ENCODE measurements at places on chromosomes 11 and 22.
A peak's percentile ranks its signal among the peaks of the same experiment; 100 is the strongest.

GRCh38 chr11:119626871-119627270 lies 102.1 kb downstream of the NECTIN1 start:
- no peaks in the 10 kb centered on the region for H3K36me3 ChIP-seq
- peaks cover 11% of the 10 kb centered on the region for H3K27me3 ChIP-seq
- no peaks in the 10 kb centered on the region for H3K4me1 ChIP-seq
- no peak overlapping the region for H3K27ac ChIP-seq
- H3K4me3 ChIP-seq, result no peak overlapping the region
- DNase-seq, result no peak

- H3K36me3 ChIP-seq, result no peaks in the 10 kb centered on the region
- no peaks in the 10 kb centered on the region for H3K4me1 ChIP-seq
- no peak overlapping the region for H3K27ac ChIP-seq
- H3K27me3 ChIP-seq, result no peaks in the 10 kb centered on the region
- H3K4me3 ChIP-seq, result no peak overlapping the region
Measured at GRCh38 chr22:49715450-49715849, 112.2 kb downstream of the BRD1 start.

DNA sequence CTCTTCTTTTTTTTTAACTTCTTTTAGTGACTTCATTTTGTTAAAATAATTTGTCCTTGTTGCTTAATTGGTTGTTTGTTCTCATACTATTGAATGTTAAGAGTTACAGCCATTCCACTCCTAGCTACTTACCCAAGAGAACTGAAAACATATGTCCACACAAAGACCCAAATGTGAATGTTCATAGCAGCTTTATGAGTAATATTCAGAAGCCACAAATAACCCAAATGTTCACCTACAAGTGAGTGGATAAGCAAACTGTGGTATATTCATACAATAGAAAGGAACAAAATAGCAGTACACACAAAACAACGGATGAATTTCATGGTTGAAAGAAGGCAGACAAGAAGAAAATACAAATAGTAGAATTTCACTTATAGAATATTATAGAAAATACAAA lies 1.4 kb upstream of the OR4D11 start:
- H3K27ac ChIP-seq, result no peak overlapping the region
- DNase-seq, result no peak
- H3K27me3 ChIP-seq, result 0 out of 2 replicates have a peak, but pooled peaks cover 5% of the 10 kb centered on the region
- no peaks in the 10 kb centered on the region for H3K4me1 ChIP-seq
- H3K36me3 ChIP-seq, result no peaks in the 10 kb centered on the region
- no peak overlapping the region for H3K4me3 ChIP-seq

GRCh38 chr22:37202716-37203115 lies 9.6 kb downstream of the SSTR3 start:
- H3K4me1 ChIP-seq, result peaks cover 9% of the 10 kb centered on the region
- no peak overlapping the region for H3K4me3 ChIP-seq
- H3K27ac ChIP-seq, result no peak overlapping the region
- no peaks in the 10 kb centered on the region for H3K36me3 ChIP-seq

DNA sequence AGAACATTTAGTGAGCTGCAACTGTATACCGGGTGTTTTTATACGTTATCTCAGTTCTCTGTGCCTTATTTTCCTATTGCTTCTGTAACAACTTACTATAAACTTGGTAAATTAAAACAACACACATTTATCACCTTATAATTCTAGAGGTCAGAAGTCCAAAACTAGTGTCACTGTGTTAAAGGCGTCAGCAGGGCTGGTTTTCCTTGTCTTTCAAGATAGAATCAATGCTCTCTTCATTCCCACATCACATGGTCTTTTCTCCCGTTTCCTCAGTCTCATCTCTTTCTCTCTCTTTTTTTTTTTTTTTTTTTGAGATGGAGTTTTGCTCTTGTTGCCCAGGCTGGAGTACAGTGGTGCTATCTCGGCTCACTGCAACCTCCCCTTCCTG lies 36.1 kb downstream of the MB start:
- H3K27me3 ChIP-seq, result no peaks in the 10 kb centered on the region
- DNase-seq, result no peak
- H3K4me1 ChIP-seq, result no peaks in the 10 kb centered on the region
- no peaks in the 10 kb centered on the region for H3K36me3 ChIP-seq

- no peak for DNase-seq
- no peaks in the 10 kb centered on the region for H3K4me1 ChIP-seq
- H3K4me3 ChIP-seq, result no peak overlapping the region
- peaks cover 10% of the 10 kb centered on the region for H3K27me3 ChIP-seq
- H3K36me3 ChIP-seq, result no peaks in the 10 kb centered on the region
Measured at GRCh38 chr11:1691026-1691877, 5.7 kb upstream of the KRTAP5-6 start.

DNA sequence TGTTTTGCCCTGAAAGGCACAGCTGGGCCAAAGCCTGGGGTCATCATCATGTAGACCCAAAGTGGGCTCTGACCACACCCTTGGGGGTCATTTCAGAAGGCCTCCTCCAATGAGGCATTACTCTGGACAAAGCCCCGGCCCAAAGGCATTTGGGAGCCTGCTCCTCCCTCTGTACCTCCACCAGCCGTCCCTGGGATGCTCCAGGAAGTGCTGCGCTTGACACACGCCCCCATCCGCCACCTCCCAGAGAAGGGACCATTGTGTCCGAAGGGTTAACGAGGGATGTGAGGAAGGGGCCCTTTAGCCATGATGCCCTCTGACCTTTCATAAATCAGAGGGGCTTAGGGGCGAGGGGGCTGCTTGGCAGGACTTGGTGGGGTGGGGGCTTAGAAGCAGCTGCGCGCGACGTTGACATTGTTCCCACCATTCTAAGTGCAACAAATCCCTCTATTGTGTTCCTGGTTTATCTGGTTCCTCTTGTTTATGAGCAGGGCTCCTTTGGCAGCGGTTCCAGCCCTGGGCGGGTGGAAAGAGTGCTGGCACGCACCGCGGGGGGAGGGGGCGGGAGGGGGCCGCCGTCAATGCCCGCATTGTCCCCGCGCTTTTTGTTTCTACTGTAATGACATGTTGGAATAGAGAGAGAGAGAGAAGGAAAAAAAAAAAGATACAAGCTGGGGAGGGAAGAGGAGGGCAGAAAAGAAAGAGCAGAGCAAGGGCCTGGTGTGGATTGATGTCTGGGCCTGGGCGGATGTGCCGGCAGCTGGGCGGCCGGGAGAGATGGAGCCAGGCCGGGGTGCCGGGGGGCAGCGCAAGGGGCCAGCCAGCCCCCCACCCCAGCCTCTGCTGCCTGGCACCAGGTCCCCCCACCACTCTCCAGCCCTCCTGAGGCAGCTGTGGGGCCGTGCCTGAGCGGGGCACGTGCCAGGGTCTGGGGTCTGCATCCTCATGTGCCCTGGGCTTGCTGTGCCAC lies 32.1 kb upstream of the SOX10 start:
- no peaks in the 10 kb centered on the region for H3K36me3 ChIP-seq
- no peaks in the 10 kb centered on the region for H3K27me3 ChIP-seq
- DNase-seq, result peak; percentile 38
- no peak overlapping the region for H3K27ac ChIP-seq
- peaks cover 4% of the 10 kb centered on the region for H3K4me1 ChIP-seq

DNA sequence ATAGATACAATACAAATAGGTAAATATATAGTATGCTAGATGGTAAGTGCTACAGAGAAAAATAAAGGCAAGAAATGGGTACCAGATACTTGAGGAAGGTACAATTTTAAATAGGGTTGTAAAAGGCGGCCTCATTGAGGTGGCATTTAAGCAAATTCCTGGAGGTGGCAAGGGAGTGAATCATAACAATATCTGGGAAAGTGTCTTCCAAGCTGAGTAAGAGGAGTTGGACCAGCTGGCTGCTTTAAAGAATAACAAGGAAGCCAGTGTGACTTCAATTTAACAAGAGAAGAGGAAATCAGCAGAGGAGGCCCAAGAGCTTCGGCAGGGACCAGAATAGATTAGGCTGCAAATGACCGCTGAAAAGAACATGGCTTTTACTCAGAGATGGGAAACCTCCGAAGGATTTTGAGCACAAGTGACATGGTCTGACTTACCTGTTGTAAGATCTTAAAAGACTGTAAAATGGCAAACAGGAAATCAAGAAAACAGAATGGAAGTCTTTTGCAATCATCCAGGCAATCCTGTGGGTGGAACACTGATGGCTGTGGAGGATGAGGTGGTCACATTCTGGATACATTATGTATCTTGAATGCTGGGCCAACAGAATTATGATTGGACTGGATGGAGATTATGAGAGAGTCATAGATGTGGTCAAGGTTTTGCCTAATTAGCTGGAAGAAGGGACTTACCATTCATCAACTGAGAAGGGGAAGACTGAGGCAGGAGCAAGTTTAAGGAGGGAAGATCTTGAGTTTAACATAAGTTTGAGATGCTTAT lies 77.2 kb downstream of the RDX start:
- H3K36me3 ChIP-seq, result no peaks in the 10 kb centered on the region
- peak; percentile 65 for DNase-seq
- H3K27ac ChIP-seq, result peak overlapping the region; percentile 67
- H3K4me1 ChIP-seq, result peaks cover 14% of the 10 kb centered on the region
- no peak overlapping the region for H3K4me3 ChIP-seq

- H3K27me3 ChIP-seq, result peaks cover 29% of the 10 kb centered on the region
- peak within 1 kb of the TSS; percentile 55 for H3K4me3 ChIP-seq
- H3K36me3 ChIP-seq, result no peaks in the 10 kb centered on the region
- no peak within 1 kb of the TSS for H3K27ac ChIP-seq
- peak; percentile 14 for DNase-seq
Measured at GRCh38 chr11:17014321-17014832, at the start of gene PLEKHA7. Gene PLEKHA7 (minus strand): TSS chr11:17014414. CDS start chr11:17014401, 13 bp downstream.

- H3K27me3 ChIP-seq, result no peaks in the 10 kb centered on the region
- DNase-seq, result no peak
- no peak overlapping the region for H3K27ac ChIP-seq
- H3K4me3 ChIP-seq, result no peak overlapping the region
- H3K36me3 ChIP-seq, result no peaks in the 10 kb centered on the region
Measured at GRCh38 chr11:133726542-133726941, 118.8 kb downstream of the SPATA19 start.

DNA sequence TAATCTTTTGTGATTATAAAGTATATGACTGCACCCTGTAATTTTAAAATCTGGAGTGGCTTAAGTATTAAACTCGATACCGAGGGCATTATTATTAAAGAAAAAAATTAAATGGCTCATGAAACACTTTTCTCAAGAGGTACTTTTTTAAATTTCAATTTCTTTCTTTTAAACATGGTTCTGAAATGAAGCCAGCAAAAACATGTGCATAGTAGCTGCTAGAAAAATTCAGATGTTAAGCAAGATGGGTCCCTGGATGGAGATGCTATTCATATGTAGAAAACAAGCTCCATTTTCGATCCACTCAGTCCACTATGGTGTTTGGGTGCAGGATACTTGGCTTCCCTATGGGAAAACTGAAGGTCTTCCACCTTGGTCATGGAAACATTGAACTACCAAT lies 189.5 kb downstream of the PGR start:
- no peaks in the 10 kb centered on the region for H3K36me3 ChIP-seq
- H3K27ac ChIP-seq, result no peak overlapping the region
- no peak for DNase-seq

DNA sequence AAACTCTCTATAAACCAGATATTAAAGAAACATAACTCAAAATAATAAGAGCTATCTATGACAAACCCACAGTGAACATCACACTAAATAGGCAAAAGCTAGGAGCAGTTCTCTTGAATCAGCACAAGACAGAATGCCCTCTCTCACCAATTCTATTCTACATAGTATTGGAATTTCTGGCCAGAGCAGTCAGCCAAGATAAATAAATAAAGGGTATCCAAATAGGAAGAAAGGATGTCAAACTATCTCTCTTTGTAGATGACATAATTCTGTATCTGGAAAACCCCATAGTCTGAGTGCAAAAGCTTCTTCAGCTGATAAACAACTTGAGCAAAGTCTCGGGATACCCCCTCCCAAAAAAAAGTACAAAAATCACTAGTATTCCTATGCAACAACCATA lies 359.8 kb downstream of the LRRC4C start:
- DNase-seq, result no peak
- no peak overlapping the region for H3K27ac ChIP-seq

- no peaks in the 10 kb centered on the region for H3K36me3 ChIP-seq
- H3K27ac ChIP-seq, result no peak overlapping the region
- no peak for DNase-seq
Measured at GRCh38 chr22:29116397-29117123, 43.7 kb downstream of the KREMEN1 start.

- H3K36me3 ChIP-seq, result peaks cover 20% of the 10 kb centered on the region
- H3K4me3 ChIP-seq, result no peak overlapping the region
- no peaks in the 10 kb centered on the region for H3K27me3 ChIP-seq
- peaks cover 27% of the 10 kb centered on the region for H3K4me1 ChIP-seq
Measured at GRCh38 chr22:31087744-31088215, 6.7 kb downstream of the SMTN start.

DNA sequence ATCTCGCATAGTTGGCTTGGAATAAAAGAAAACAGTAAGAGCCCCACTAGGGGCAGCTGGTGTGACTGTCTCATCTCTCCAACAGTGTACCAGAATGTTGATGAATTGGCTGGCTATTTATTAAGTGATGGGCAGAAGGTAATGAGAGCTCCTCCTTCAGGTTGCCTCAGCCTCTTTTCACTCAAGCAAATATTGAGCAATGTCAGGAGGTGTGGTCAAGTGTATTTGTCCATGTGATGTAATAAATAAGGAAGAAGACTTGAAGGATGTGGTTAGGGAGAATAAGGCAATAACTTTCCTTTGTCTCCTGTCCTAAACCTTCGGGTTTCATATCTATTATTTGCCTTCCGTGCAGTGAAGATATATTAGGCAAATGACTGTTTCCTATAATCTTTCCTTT lies at the start of gene TCN1:
TSS of gene TCN1 (minus strand) at position 91 of the 400 bp plus-strand sequence. CDS start at position 74, 17 bp downstream.
- no peak within 1 kb of the TSS for H3K27ac ChIP-seq
- H3K4me1 ChIP-seq, result no peaks in the 10 kb centered on the region
- 0 out of 2 replicates have a peak, but pooled peaks cover under 1% of the 10 kb centered on the region for H3K27me3 ChIP-seq
- H3K36me3 ChIP-seq, result no peaks in the 10 kb centered on the region
- no peak within 1 kb of the TSS for H3K4me3 ChIP-seq

DNA sequence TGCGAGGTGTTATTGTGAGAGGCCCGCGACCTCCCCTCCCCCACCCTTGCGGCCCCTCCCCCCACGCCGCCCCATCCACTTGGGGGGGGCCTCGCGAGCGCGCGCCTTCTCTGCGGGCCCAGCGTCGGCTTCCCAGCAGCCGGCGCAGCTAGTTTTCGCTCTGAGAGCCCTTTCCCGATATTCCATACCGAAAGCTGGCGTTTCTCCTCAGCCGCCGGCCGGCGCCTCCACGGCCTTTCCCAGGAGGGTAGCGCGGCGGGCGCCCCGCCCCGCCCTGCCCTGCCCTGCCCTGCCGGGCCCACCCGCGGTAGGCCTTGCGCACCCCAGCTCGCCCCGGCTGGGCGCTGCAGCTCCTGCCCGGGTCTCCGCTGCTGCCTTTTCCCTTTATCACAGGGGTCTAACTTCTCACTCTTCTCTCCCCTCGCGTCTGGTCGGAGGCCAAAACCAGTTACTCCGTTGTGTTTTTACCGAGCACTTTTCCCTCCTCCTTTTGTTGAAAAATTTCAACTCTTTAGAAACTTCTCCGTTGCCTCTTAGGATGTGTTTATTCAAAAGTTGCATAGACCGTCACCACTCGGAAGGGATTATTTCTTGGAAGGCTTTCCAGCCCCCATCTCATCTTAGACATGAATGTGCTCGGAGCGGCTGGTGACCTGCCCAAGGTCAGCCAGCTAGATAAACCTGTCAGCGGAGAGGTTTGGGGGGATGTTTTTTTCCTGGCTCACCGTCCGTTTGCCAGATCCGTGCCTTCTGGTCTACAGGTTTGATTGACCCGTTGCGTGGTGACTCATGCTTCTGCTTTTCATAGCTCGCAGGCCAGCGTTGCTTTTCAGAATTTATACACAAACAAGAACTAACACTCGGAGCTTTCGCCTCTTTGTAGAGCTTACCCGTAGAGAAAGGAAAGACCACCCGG lies 648 bp downstream of the PAFAH1B2 start:
- H3K27me3 ChIP-seq, result no peaks in the 10 kb centered on the region
- H3K4me1 ChIP-seq, result 0 out of 2 replicates have a peak, but pooled peaks cover 17% of the 10 kb centered on the region
- H3K27ac ChIP-seq, result peak overlapping the region; percentile 90
- H3K36me3 ChIP-seq, result peaks cover 11% of the 10 kb centered on the region

GRCh38 chr11:33437529-33437928 lies 180.3 kb downstream of the HIPK3 start:
- no peaks in the 10 kb centered on the region for H3K4me1 ChIP-seq
- H3K27me3 ChIP-seq, result no peaks in the 10 kb centered on the region
- H3K36me3 ChIP-seq, result no peaks in the 10 kb centered on the region
- no peak overlapping the region for H3K4me3 ChIP-seq
- DNase-seq, result no peak

All from GM23248 (cell line).